ENCODE measurements at places on chromosomes 13 and 19. TPM values are rescaled to one million over a fixed set of nuclear protein-coding genes. Genes with fewer than 3 reads are reported as not detected.

DNA sequence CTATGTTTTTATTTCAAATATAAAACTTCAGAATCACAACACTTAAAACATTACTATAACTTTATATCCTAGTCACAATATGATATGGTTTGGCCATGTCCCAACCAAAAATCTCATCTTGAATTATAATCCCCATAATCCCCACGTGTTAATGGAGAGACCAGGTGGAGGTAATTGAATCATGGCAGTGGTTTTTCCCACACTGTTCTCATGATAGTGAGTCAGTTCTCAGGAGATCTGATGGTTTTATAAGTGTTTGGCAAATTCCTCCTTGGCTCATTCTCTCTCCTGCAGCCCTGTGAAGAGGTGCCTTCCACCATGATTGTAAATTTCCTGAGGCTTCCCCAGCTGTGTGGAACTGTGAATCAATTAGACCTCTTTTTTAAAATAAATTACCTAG lies 307.6 kb downstream of the SPRY2 start:
- DNase-seq = no peak

The C5AR1 gene
- 1.7 TPM for total RNA-seq

The KLK15 gene
- not detected for total RNA-seq

The KASH5 gene
- total RNA-seq = 0.62 TPM

The POU2F2 gene
- total RNA-seq = 577 TPM

DNA sequence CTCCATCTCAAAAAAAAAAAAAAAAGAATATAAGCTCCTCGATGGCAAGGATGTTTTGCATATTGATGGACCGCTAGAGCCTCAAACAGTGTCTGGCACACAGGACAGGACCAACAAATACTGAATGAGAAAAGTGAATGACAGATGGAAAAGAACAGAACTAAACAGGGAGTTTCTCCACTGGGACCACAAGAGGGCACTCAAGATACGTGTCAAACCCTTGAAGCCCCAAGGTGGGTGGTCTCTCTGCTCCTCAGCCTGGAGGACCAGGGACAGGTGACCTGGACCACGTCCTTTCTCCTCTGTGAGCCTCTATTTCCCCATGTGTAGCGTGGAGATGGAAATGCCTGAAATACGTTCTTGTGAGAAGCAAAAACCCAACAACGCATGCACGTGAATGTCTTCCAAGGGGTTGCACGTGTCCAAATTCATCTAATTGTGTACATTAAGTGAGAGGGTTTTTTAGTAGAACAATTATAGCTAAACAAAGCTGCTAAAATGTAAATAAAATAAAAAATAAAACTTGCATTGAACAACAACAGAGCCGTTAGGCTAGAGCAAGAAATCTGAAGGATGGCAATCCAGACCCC lies 5.7 kb upstream of the CDC42EP5 start:
- DNase-seq = no peak

- no peak for DNase-seq
These were observed 108.6 kb downstream of the PIBF1 start for GRCh38 chr13:72890546-72890945.

- DNase-seq = no peak
These were observed 60.1 kb downstream of the DCT start for GRCh38 chr13:94419304-94419924.

- no peak for DNase-seq
These were observed 6.1 kb downstream of the RDH13 start for GRCh38 chr19:55056827-55057226.

GRCh38 chr19:39438270-39438934 lies 2.7 kb upstream of the RPS16 start:
- no peak for DNase-seq

DNA sequence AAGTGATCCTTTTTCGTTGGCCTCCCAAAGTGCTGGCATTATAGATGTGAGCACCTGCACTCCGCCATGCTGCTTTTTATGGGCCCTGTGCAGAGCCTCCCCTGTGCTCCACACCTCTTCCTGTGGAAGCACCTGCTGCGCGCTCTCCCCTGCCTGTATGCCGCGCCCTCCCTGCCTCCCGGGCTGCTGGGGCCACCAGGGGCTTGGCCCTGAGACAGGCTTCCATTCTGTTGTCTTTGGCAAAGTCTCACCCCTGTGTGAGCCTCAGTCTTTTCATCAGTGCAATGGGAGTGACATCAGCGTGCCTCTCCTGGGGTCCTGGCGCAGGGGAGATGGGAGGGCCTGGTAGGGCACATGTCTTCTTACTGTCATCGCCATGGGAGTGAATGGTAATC lies 1.3 kb downstream of the FAM174C start:
- no peak for DNase-seq

DNA sequence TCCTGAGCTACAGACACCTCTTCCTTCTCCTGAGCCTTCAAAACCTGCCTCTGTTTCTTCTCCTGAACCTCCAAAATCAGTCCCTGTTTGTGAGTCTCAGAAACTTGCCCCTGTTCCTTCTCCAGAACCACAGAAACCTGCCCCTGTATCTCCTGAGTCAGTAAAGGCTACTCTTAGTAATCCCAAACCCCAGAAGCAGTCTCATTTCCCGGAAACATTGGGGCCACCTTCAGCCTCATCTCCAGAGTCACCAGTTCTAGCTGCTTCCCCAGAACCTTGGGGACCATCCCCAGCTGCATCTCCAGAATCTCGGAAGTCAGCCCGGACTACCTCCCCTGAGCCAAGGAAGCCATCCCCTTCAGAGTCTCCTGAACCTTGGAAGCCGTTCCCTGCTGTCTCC lies 10.0 kb downstream of the CHAMP1 start:
- no peak for DNase-seq

GRCh38 chr13:48873081-48873480 lies 102.6 kb upstream of the FNDC3A start:
- no peak for DNase-seq

The KLK2 gene
- 1.8 TPM for total RNA-seq

GRCh38 chr13:19645000-19645399 lies 11.5 kb downstream of the MPHOSPH8 start:
- no peak for DNase-seq

The KIR2DL4 gene
- not detected for total RNA-seq

- no peak for DNase-seq
These were observed 30.4 kb upstream of the PCDH8 start for GRCh38 chr13:52878831-52879230.

GRCh38 chr13:87954091-87954490 lies 282.9 kb downstream of the SLITRK5 start:
- no peak for DNase-seq

GRCh38 chr19:4800591-4801081 lies 9.1 kb downstream of the FEM1A start:
- DNase-seq = no peak

DNA sequence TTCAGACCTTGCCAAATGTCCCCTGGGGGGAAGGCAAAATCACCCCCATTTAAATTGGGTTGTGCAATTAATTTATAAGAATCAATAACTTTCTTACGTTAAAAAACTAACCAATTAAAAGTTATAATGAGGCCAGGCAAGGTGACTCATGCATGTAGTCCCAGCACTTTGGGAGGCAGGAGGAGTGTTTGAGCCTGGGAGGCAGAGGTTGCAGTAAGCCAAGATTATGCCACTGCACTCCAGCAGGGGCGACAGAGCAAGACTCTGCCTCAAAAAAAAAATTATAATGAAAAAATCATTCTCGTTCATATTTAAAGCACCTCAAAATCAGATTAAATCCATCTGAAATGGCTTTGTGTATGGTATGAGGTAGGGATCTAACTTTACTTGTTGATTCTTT lies 18.4 kb upstream of the SIGLEC14 start:
- no peak for DNase-seq

GRCh38 chr13:42728507-42729180 lies 52.7 kb upstream of the FAM216B start:
- DNase-seq = no peak

DNA sequence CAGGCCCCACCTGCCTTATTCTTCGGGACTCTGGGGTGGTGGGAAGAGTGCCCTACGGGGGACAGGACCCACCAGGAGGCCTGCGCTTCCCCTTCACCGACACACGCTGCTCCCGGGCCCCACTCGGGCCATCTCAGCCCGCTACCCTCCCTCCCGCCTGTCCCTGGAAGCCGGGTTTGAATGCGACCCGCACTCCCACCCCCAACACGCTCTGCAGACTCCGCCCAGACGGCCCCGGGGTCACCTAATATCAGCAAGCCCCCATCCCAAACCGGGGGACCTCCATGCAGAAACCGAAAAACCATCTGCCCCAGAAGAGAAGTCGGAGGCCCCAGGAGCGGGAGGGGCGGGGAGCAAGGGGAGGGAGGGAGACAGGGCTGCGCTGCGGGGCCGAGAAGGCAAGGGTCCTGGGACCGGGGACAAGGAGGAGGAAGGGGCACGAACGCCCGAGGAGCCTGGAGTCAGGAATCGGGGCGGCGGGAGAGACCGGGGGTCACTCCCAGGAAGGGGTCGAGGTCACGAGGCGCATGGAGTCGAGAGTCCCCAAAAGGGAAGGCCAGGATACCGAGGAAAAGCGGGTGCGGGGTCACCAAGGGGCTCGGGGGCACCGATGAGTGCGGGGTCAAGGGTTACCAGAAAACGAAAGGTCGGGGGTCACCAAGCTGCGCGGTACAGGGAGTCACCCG lies 766 bp downstream of the SBNO2 start:
- peak; percentile 33 for DNase-seq

The IGFL3 gene
- not detected for total RNA-seq

Measured in activated B cell treated with CpG ODN at 0.5 μM for 24 hours (primary cell).